Stimulated activated CD4-positive, alpha-beta T cell treated with anti-CD3 and anti-CD28 coated beads, TNF-alpha, amount 100 ng/mL, for 1 hour (primary cell): ENCODE measurements at places on chromosomes 6 and 20.

GRCh38 chr6:55568808-55569439, 10.1 kb downstream of the HMGCLL1 start:
- DNase-seq, result no peak

GRCh38 chr6:122785891-122786290, 3.2 kb upstream of the SMPDL3A start:
- DNase-seq, result no peak

DNA sequence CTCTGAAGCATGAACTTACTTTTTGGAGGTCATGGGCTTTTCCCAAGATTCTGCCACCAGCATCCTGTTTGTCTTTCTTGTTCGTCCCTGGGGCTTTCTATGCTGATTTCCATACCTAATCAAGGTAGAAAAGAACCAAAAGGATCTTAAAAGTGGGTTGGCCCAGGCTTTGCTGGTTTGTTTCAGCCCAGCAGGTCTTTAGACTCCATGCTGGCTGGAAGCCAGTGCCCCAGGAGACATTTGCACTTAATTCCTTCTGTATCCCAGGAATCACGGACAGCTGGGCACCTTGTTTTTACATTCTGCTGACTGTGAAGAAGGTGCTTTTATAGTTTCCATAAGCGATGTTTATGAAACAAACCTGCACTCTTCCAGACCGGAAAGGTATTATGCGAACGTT, 195.9 kb downstream of the CDH4 start:
- no peak for DNase-seq

GRCh38 chr6:65280060-65280459, 427.0 kb downstream of the EYS start:
- no peak for DNase-seq

- no peak for DNase-seq
Observed at GRCh38 chr20:24479106-24479505, 9.7 kb downstream of the SYNDIG1 start.

- DNase-seq, result no peak
Observed at GRCh38 chr20:62730481-62730880, 21.8 kb downstream of the NTSR1 start.

GRCh38 chr6:3367630-3368029, 89.2 kb downstream of the SLC22A23 start:
- no peak for DNase-seq

GRCh38 chr6:108001696-108002231, 43.8 kb upstream of the SEC63 start:
- DNase-seq, result no peak

DNA sequence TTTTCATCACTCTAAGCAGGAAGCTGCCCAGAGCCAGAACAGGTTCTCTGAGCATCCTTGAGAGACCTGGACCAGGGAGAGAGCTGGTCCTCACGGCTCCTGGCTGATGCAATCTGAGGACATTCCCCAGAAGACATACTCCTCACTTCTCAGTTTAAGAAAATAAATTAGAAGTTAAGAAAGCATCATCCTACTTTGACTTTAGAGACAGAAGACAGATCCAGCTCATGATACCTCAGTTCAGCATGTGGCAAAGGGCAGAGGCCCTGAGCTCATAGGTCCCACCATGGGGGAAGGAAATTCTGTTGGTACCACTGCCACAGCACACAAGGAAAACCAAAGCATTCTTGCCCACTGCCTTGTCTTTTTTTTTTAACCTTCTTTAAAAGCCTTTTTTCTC, 378.1 kb upstream of the JARID2 start:
- no peak for DNase-seq
